ENCODE measurements at places on chromosomes 7 and 10.

GRCh38 chr10:114246679-114247305 lies 7.7 kb downstream of the VWA2 start:
- no peak for DNase-seq

DNA sequence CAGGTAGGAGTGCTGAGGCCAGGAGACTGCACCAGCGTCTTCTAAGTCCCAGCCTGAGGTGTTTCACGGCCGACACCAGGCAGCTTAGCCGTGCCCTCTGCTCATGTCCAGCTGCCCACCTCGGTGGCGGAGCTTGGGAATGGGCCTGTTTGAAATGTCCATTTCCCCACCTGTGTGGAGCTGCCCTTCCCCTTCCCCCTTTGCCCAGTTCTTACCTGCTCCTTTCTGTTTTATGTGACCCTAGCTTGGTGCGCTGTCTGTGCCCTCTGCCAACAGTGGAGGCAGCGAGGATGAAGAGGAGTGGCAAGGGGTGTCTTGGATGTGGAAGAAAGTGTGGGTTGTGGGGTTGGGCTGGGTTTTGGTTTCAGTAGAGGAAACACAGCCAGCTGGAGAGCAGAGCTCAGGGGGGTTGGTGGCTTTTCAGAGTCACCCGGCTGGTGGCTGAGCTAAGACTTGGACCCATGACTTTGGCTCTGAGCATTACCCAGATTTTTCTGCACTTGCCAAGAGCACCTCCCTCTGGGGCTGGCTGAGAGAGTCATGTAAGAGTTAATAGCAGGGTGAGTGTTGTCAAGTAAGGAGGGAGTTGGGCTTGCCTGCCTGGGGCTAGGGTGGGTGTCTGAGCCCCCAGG lies 37.4 kb downstream of the GBX1 start:
- no peak for DNase-seq

DNA sequence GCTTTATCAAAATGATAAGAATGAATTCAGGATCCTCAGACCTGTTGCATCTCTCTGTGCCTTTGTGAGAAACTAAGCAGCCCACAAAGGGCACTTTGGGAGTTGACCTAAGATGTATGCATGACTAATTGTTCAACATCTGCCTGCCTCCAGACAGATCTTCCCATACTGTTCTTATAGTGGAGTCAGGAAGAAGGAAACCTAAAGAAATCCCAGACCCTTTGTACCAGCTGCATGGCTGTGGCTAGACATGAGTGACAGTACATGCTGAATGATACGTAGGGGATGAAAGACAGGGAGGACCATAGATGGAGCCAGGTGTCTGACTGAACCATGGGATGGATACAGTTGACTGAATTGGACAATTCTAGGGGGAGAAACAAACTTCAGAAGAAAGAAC lies 148.7 kb upstream of the PCGF5 start:
- DNase-seq, result no peak

DNA sequence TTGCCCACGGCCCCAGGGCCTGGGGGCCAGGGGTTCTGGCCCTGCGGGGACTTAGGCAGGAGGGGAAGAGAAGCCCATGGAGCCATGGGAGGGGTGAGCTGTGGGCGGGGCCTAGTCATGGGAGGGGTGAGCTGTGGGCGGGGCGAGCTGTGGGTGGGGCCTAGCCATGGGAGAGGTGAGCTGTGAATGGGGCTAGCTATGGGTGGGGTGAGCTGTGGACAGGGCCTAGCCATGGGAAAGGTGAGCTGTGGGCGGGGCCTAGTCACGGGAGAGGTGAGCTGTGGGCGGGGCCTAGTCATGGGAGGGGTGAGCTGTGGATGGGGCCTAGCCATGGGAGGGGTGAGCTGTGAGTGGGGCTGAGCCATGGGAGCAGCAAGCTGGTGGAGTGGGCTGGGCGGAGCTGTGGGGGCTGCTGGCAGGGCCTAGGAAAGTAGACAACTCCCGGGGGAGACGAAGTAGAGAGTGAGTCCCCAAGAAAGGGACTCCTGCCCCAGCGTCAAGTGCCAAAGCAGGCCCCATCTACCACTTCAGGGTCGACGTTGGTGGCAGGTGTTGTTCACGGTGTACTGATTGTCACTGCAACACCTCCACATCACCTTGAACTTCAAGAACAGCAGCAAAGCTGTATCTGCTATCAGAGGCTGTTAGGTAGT lies 19.2 kb upstream of the TTYH3 start:
- no peak for DNase-seq

DNA sequence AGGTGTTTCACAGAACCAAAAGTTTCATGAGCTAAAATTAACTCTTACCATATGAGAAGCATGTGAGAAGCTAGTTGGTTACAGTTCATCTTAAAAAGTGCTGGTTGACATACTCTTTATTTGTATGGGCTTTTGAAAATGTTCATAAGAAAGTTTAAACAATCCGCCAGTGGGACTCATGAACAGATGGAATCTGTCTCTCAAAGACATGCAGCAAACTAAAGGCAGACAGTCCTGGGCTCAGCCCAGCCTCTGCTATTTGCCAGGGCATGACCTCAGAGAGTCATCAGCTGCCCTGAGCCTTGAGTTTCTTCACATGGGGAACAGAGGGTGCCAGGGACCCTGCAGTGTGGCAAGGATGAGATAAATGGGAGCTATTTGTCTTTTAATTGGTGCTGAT lies 3.2 kb downstream of the PYROXD2 start:
- DNase-seq, result no peak

GRCh38 chr10:45179691-45180090 lies 135.7 kb downstream of the OR13A1 start:
- peak; percentile 40 for DNase-seq

GRCh38 chr10:20771051-20771450 lies 126.1 kb downstream of the NEBL start:
- no peak for DNase-seq

DNA sequence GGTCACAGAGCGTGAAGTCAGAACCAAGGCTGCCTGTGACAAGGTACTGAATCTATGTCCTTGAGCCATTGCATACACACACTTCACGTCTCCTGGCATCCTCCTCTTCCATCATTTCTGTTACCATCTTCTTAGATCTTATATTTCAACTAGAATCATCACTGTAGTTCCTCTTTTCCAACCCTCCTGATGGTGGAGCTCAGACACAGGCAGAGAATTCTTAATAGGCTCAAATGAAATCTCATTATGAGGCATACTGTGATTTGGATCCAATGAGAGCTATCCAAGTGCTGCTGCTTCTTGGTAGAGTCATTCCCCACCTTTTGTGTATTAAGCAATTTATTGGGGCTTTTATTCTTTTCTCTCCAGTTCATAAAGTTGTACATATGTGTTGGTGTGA lies 113.2 kb downstream of the CALCR start:
- DNase-seq, result no peak

- no peak for DNase-seq
Measured at GRCh38 chr10:95275726-95276366, 15.0 kb downstream of the PDLIM1 start.

DNA sequence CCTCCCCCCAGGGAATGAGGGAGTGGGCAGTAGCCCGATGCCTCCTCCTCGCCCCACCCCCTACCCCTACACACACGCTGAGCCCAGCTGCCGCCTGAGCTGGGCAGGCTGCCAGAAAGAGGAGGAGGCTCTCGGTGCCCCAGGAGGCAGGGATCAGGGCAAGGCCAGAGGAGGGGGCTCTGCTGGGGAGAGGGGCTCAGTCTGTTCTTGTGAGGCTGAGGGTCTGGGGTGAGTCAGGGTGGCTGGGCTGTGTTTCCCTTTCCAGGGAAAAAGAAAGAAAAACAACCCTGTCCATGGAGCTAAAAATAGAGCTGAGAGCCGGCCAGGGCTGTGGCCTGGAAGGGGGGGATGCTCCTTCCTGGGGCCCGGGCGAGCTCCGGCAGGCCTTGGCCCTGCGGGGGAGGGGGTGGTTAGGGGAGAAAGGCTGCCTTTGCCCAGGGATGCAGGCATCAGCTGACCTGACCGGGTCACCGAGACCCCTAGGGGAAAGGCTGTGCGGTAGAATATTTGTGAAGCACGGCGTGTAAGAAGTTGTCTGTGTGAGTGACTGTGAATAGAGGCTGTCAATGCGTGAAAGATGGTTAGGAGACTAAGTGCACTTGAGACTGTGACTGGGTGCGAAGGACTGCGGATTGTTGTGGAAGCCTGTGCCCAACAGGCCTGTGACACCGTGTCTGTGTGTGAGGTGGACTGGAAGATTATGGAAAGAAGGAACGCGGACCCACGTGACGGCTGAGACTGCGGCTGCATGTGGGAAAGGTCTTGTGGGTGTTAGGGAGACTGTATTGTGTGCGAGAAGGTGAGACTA lies 1.2 kb upstream of the LZTS2 start:
- peak; percentile 70 for DNase-seq

- peak; percentile 46 for DNase-seq
Measured at GRCh38 chr10:11177926-11178471, 160.3 kb downstream of the CELF2 start.

GRCh38 chr7:37283716-37284115 lies 164.9 kb downstream of the ELMO1 start:
- DNase-seq, result no peak

- DNase-seq, result no peak
Measured at GRCh38 chr7:46954181-46954580, 627.7 kb downstream of the TNS3 start.

- no peak for DNase-seq
Measured at GRCh38 chr7:19619122-19619521, 89.7 kb downstream of the POLR1F start.

- no peak for DNase-seq
Measured at GRCh38 chr10:48206482-48207250, 67.8 kb downstream of the FRMPD2 start.

GRCh38 chr10:78361031-78361430 lies 327.4 kb downstream of the RPS24 start:
- no peak for DNase-seq

DNA sequence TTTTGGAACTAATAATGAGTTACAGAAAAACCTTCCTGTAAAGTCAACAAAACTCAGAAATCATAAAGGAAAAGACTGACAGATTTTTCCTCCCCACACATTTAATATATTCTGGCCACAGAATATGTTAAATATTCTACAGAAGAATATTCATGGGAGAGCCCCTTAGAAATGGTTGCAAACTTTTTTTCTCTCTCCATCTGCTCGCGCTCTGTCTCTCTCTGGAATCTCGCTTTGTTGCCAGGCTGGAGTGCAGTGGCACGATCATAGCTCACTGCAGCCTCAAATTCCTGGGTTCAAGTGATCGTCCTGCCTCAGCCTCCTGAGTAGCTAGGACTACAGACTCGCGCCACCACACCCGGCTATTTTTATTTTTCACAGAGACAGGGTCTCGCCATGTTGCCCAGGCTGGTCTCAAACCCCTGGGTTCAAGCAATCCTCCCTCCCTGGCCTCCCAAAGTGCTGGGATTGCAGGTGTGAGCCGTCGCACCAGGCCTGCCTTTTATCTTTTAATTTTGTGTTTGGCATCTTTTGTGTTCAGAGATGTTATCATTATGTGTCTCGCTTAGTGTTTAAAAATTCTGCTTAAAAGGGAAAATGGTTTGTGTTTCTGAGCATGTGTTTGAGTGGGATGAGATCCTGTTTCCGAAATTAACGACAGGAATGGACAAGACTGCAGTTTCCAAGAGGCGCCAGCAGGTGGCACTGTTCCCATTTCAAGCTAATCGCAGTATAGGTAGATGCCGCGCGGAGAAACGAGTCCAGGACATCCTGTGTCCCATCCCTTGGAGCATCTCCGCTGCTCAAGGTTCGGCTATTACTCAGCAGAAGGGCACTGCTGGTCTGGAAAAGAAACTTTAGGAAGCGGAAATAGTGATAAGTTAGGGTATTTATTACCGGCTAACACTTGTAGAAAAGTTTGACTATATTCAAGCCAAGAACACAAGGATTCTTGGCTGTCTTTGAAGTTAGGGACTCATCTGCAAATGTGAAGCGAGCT lies 23.1 kb upstream of the ST7 start:
- DNase-seq, result peak; percentile 83

GRCh38 chr10:45071043-45071813 lies 70.5 kb downstream of the ZNF22 start:
- DNase-seq, result no peak

DNA sequence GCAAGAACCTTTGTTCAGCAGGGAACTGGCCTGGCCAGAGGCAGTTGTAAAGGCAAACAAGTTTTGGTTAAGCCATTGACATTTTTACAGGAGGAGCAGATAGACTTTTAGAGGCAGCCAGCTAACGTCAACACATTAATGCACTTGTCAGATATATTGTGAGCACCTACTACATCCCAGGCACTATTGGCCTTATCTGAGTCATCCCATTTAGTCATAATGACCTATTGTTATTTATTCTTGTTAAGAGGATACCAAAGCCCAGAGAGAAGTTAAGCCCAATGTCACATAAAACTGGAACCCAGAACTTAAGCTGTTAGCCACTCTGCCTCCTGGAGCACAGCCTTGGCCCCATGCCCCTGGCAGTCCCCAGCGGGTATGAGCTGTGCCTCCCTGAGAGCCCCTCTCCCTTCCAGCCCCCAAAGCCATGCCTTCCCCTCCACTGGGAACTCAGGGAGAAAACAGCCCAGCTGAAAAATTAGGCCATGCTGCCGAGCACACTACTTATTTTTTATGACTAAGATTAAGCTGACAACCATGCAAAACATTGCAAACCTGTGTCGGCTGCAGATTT lies 32.7 kb upstream of the TRIM8 start:
- DNase-seq, result no peak

DNA sequence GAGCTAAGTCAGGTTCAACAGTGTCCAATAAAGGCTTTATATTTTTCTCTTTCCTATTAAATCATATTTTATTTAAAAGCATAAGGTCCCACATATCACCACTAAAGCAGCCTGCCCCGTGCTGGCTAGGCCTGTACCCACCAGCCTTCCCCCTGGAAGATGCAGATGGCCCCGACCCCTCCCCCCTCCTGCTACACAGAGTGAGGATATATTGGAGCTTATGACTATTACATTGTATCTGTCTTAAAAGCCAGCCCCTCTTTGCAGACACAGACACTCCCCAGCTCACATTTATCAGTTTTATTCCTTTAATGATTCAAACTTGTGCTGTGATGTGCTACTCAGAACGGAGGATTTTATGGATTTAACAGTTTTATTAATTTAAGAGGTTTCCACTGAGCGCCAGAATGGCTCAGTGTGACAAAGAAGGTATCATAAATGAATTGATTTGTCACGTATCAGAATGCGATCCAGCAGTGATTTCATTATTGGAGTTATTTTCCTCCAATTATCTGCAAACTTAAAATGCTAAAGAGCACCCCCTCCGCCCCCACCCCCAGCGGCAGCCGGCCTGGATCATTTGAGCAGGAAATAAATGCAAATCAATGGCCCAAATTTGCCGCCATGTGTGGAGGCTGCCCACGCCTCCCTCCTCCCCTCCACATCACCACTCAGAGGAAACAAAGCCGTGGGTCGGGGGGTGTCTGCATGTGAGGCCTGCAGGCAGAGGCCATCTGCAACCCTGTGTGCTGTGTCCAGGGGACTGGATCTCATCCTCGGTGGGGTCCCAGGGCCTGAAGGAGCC lies 72.6 kb upstream of the ZMIZ1 start:
- DNase-seq, result no peak

- DNase-seq, result no peak
Measured at GRCh38 chr10:122252805-122253204, 18.3 kb upstream of the BTBD16 start.

DNA sequence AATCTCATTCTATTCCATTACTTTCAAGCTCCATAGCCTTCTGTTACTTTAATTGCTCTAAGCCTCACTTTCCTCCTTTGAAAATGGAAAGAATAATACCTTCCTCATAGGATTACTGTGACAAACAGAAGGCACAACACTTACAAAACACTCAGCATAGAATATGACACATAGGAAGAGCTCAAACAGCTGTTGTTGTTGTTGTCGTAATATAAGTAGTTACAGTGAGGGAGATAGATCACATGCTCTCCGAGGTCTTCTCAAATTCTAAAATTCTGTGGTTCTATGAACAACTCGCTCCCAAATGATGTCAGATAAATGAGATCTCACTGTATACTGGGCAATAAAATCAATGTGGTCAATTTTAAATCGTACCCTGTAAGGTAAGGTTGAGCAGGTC lies 1049.3 kb upstream of the C7orf33 start:
- no peak for DNase-seq

GRCh38 chr7:132933072-132933458 lies 148.8 kb downstream of the CHCHD3 start:
- no peak for DNase-seq
